NCI-H510A (cell line): ENCODE measurements at places on chromosomes 3 and 15.

DNA sequence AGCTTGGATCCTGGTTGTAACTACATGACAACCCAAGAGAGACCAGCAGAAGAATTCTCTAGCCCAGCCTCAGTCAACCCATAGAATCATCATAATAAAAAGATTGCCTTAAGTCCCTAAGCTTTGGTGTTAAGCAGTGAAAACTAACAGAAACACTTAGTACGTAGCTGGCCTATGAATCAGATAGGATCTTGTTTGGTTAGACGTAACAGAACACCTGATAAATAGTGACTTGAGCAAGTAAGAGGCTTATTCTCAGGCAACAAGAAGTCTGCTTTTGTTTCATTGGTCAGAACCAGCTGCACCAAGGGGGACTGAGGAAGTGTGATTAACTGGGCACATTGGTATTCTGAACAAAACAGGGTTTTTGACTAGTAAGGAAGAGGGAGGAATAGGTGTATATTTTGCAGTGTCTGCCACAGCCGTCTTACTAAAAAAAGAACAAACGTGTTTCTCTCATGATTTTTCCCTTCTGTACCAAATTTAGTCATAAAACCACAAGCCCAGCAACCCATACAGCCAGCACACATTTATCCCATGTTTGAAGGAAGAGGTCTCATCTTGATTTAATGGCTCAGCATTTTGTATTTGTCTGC lies 53.3 kb upstream of the GLCE start:
- no peak for DNase-seq

DNA sequence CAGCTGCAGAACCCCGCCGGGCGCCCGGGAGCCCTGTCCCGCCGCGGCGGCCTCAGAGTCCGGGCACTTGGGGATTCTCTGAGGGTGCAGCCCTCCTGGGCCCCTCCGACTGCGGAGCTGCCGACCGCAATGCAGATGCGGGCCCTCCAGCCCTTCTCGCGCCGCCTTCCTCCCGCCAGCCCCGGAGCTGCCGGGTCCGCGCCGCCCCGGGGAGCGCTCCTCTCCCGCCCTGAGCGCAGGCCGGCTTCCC lies 320 bp upstream of the ACAN start:
- no peak for DNase-seq

- DNase-seq, result no peak
These were observed 183.6 kb upstream of the TLE3 start for GRCh38 chr15:70281261-70281810.

GRCh38 chr3:58288011-58288728 lies 17.9 kb upstream of the RPP14 start:
- no peak for DNase-seq

DNA sequence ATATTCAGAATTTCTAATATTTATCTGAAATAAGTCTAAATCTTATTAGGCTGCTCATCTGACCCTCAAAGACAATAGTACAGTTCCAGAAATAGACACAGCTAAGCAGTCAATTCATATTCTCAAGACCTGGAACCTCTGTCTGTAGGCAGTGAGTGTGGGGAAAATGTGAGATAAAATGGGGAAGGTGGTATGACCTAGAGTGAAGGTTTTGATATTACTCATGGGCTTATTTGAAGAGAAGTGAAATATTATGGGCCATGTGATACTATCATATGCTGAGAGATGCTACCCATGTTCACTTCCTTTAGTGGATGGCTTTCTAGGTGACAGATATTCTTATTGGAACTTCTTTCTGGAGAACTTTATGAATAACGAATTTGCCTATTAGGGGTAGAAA lies 33.5 kb downstream of the TGFBR2 start:
- DNase-seq, result no peak

DNA sequence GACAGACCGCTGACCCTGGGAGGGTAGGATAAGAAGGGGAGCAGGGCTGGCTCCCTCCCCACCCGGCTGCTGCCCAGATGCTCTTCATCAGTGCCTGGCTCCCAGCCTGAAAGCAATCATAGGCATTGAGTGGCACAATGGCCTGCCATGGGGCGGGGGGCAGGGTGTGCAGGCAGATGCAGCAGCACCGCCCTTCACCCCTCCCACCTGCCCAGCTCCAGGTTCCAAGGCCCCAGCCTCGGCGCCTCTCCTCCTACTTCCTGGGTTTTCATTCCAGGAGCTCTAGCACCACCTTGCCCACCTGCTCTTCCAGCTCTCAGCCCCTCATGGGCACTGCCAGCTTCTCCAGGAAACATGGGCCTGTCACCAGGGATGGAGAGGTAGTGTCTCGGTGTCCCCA lies 101.7 kb downstream of the MEGF11 start:
- peak; percentile 68 for DNase-seq

- DNase-seq, result no peak
These were observed 57.5 kb downstream of the HOMER2 start for GRCh38 chr15:82894971-82895520.
